Muscle of arm (tissue), 14 donors: ENCODE measurements at places on chromosomes 5 and 9.

- DNase-seq: no peak
Observed at GRCh38 chr5:132787076-132787475, 10.0 kb upstream of the SEPTIN8 start.

- DNase-seq: no peak
Observed at GRCh38 chr9:134240361-134240760, 76.0 kb upstream of the RNU6ATAC start.

DNA sequence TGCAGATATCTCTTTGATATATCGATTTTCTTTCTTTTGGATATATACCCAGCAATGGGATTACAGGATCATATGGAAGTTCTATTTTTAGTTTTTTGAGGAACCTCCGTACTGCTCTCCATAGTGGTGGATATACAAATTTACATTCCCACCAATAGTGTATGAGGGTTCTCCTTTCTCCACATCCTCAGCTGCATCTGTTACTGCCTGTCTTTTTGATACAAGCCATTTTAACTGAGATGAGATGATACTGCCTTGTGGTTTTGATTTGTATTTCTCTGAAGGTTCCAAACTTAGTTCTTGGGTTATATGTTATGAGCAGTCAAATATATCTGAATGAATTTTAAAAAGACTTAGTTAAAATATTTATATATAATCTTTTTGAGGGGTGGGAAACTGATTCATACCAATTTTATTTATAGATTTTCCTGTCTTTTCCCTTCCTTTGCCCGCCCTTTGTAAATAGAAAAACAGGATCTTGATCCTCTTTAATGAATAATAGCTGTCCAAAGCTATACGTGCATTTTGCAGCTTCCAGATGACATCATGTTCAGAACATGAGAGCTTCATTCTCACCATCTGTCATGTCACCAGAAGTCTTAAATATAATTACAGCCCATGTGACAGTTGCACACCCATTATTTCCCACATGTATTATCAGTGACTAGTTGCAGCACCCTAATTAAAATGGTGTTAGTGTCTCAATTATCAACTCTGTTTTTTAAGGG is 6.2 kb upstream of the ARHGEF28 start:
- DNase-seq: no peak

DNA sequence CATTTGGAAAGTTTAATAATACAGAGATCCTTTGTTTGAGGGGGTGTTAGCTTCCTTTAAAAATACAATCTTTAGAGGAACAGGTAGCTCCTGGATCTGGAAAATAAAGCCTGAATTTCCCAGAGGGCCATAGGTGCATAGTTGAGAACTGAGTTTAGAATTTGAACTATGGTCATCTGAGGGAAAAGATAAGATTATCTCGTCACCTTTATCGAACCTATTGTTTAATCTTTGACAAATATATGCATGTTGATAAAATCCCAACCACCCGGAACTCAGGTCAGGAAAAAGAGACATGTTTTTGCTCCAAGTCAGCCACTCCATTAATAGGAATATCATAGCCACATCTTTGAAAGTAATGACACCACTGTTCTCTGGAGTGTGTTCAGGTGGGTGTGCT is 91.7 kb upstream of the FAM169A start:
- no peak for DNase-seq

- no peak for DNase-seq
Observed at GRCh38 chr5:45262061-45262590, 434.1 kb downstream of the HCN1 start.

DNA sequence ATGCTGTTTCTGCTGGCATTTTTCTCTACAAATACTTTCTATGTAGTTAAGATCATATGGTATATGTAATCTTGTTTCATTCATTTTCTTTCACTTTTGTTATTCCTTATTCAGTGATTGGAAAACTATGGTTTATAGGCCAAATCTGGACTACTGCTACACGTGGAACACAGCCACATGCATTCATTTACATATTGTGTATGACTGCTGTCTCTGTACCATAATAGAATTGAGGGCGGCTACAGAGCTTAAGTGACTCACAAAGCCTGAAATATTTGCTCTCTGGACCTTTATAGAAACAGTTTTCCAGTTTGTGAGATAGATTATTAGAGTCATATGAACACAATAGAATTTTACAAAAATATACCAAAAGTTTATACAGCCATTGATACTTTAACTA is 133.6 kb upstream of the CDKN2B start:
- no peak for DNase-seq
